Endodermal cell (in vitro differentiated cells): ENCODE measurements at places on chromosomes 7 and 10. TPM values are rescaled to one million over a fixed set of nuclear protein-coding genes. Genes with fewer than 3 reads are reported as not detected.

Gene PRSS37
- total RNA-seq: not detected in 3 replicates

Gene PRKCQ
- total RNA-seq: 21.0 and 24.3 TPM in 2 replicates

Gene MYO3A
- 30.2 to 33.9 TPM (median 31.7 TPM) in 3 replicates for total RNA-seq

Gene SLC29A4
- 12.6 and 15.0 TPM in 2 replicates for total RNA-seq

Gene VSTM2A
- 0.24 TPM in 1 of 2 replicates, not detected in the other for total RNA-seq

Gene CALD1
- total RNA-seq: 132 and 156 TPM in 2 replicates

Gene CDHR3
- total RNA-seq: 12.9 and 16.1 TPM in 2 replicates

Gene HOXA13
- 0.19 TPM in 1 of 3 replicates, not detected in the others for total RNA-seq

Gene FXYD4
- not detected in 2 replicates for total RNA-seq

Gene PHYH
- 37.2 to 49.7 TPM (median 37.9 TPM) in 3 replicates for total RNA-seq

Gene GPR15LG
- total RNA-seq: not detected in 3 replicates

DNA sequence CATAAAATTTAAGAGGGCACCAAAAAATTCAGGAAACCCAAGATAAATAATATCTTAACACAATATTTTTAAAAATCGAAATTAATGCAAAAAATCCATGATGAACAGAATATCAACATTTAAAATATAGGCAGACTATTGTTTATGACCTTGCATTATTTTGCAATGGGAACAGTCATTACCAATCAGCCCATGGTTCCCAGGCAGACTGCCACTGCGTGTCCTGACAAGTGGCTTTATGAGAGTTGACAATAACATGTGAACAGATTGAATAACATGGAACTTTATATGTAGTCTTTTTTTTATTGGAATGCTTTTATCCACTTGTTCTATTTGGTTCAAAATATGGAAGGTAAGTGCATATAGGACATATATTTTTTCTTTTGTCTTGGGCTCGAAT lies 3.1 kb upstream of the AVPI1 start:
- no peak overlapping the region for H3K27ac ChIP-seq
- no peaks in the 10 kb centered on the region for H3K36me3 ChIP-seq
- H3K4me1 ChIP-seq: no peaks in the 10 kb centered on the region
- no peak overlapping the region for H3K4me3 ChIP-seq
- no peaks in the 10 kb centered on the region for H3K27me3 ChIP-seq
- DNase-seq: no peak

GRCh38 chr7:87450706-87451105 lies 24.8 kb downstream of the ABCB4 start:
- no peak overlapping the region for H3K4me3 ChIP-seq
- no peak overlapping the region for H3K27ac ChIP-seq
- H3K27me3 ChIP-seq: no peaks in the 10 kb centered on the region

- H3K36me3 ChIP-seq: no peaks in the 10 kb centered on the region
- H3K4me1 ChIP-seq: no peaks in the 10 kb centered on the region
- no peak for DNase-seq
- H3K27me3 ChIP-seq: no peaks in the 10 kb centered on the region
- no peak overlapping the region for H3K4me3 ChIP-seq
- H3K27ac ChIP-seq: no peak overlapping the region
Measured at GRCh38 chr7:21063106-21063505, 276.4 kb upstream of the SP8 start.

DNA sequence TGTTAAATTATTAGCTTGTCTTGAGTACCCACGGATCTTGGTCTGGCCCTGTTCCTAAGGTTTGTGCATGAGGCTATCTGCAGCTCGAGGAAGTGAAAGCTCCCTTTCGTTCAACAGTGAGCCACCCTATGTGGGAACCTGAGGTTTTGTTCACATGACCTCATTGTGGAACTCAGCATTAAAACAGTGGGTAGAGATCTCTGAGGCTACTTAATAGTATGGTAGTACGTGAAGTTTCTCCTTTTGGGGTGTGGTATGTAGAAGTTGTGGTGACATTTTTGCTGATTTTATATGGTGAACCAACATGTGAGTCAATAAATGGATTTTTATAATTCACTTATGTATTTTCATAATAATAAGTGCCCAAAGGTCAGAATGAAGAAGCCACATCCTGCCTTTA lies 252.7 kb upstream of the FERD3L start:
- no peaks in the 10 kb centered on the region for H3K27me3 ChIP-seq
- H3K27ac ChIP-seq: no peak overlapping the region
- no peak overlapping the region for H3K4me3 ChIP-seq
- no peak for DNase-seq

DNA sequence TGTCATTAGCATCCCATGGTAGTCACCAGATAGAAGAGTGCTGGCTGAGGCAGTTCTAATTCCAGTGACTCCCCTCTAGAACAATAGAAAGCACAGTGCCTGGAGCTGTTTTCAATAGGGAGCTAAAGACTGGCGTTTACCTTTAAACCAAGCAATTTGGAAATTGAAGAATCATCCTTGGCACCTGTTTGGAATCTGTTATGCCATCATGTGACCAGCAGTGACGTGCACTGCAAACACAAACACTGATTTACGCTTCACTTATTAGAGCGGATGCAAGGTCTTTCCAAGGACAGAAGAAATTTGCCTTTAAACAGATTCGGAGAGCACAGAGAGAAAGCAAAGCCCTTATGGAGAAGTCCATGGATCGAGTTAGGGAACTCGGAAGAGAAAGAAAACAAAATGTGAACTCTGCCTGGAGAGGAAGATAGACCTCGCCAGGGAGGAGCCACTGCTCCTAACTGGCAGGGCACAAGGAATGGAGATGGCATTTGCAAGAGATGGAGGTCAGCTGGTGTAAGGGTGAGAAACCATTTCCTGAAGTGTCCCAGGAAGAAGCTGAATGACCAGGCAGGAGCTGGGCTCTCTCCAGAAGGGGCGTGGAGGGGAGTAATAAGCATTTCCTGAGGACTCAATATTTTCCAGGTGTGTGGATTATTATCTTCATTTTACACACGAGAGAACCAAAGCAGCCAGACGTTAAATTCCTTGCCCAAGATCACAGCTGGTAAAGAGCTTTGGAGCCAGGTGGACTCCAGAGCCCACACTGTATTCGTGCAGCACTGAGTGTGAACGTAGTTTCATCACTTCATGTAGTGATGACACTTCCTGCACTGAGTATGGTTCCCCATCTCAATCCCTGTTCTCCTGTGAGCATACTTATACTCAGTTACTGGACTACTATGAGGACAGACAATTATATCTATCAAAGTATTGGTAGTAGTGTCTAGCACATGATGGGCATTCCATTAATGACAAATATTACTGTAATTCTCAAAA lies 97.7 kb downstream of the CUBN start:
- H3K4me3 ChIP-seq: no peak overlapping the region
- H3K27ac ChIP-seq: no peak overlapping the region
- no peaks in the 10 kb centered on the region for H3K27me3 ChIP-seq
- peaks cover 2% of the 10 kb centered on the region for H3K4me1 ChIP-seq

- peak; percentile 55 for DNase-seq
- H3K27ac ChIP-seq: no peak overlapping the region
- no peaks in the 10 kb centered on the region for H3K4me1 ChIP-seq
- no peaks in the 10 kb centered on the region for H3K27me3 ChIP-seq
- no peak overlapping the region for H3K4me3 ChIP-seq
Measured at GRCh38 chr7:12943781-12944180, 256.3 kb downstream of the ARL4A start.

GRCh38 chr7:144011458-144012230 lies 11.5 kb downstream of the OR6B1 start:
- no peak overlapping the region for H3K27ac ChIP-seq
- no peaks in the 10 kb centered on the region for H3K36me3 ChIP-seq
- H3K27me3 ChIP-seq: no peaks in the 10 kb centered on the region
- no peak overlapping the region for H3K4me3 ChIP-seq

DNA sequence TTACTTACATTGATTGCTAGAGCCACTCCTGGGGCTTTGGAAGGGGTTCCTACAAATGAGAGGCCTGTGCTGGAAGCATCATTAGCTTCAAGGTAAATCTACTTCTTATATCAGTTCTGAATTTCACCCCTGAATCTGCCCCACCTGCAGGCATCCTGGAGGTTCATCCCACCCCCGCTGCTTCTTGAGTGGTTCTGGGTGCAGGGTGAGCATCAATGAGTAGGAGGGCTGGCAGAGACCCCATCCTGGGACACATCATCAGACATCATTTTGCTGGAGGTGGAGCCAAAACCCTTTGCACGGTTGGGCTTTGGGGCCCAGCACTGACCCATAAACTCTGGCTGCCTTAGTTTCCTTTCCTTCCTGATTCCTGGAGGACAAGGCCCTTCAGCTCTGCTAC lies 143.7 kb downstream of the PTPN20 start:
- H3K27me3 ChIP-seq: no peaks in the 10 kb centered on the region
- no peaks in the 10 kb centered on the region for H3K4me1 ChIP-seq
- no peak overlapping the region for H3K4me3 ChIP-seq
- H3K27ac ChIP-seq: no peak overlapping the region
- DNase-seq: peak; percentile 1
- no peaks in the 10 kb centered on the region for H3K36me3 ChIP-seq

GRCh38 chr10:42963312-42963711 lies 113.6 kb upstream of the RET start:
- DNase-seq: no peak
- H3K4me1 ChIP-seq: no peaks in the 10 kb centered on the region
- no peak overlapping the region for H3K27ac ChIP-seq
- no peaks in the 10 kb centered on the region for H3K27me3 ChIP-seq

GRCh38 chr7:4208086-4208485 lies 474.0 kb upstream of the FOXK1 start:
- H3K36me3 ChIP-seq: no peaks in the 10 kb centered on the region
- no peaks in the 10 kb centered on the region for H3K27me3 ChIP-seq
- no peak overlapping the region for H3K27ac ChIP-seq
- no peaks in the 10 kb centered on the region for H3K4me1 ChIP-seq
- no peak overlapping the region for H3K4me3 ChIP-seq

DNA sequence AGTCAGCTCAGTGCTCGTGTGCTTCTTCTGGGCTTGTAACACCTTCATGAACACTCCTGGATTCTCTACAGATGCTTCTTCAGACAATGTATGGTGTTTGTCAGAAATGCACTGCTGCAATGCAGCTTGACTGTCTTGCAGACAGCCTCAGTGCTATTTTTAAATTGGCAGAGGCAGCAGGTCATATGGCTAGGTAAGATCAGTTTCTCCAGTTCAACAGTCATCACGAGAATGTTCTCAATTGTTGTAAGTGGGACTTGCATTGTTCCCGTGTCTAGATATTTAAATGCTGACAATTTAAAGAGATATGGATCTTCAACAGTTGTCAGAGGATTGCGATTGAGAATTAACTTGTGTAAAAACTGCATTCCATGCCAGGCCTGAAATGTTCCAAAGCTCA lies 7.6 kb upstream of the ACBD5 start:
- no peak overlapping the region for H3K4me3 ChIP-seq
- H3K36me3 ChIP-seq: no peaks in the 10 kb centered on the region
- DNase-seq: no peak
- no peaks in the 10 kb centered on the region for H3K4me1 ChIP-seq
- H3K27ac ChIP-seq: no peak overlapping the region

- no peak overlapping the region for H3K4me3 ChIP-seq
- no peaks in the 10 kb centered on the region for H3K36me3 ChIP-seq
- DNase-seq: peak; percentile 24
- H3K27me3 ChIP-seq: no peaks in the 10 kb centered on the region
Measured at GRCh38 chr10:69499726-69500689, 48.7 kb downstream of the TSPAN15 start.

DNA sequence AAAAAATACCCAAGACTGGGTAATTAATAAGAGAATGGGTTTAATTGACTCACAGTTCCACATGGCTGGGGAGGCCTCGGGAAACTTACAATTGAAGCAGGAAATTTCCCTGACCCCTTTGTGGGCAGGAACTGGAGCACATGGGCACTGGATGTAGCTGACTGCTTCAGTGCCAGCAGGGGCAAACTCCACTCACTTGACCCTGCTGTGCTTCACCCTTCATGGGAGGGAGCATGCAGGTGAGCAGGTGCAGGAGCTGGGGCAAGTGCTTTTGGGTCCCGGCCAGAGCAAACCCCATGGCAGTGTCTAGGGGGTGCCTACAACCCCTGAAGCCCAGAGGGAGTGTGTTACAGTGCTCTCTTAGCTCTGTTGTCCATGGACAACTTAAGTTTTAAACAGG lies 132.6 kb downstream of the AKR1D1 start:
- peaks cover 5% of the 10 kb centered on the region for H3K4me1 ChIP-seq
- H3K27ac ChIP-seq: no peak overlapping the region
- H3K4me3 ChIP-seq: peak overlapping the region; percentile 68
- H3K27me3 ChIP-seq: no peaks in the 10 kb centered on the region
- no peak for DNase-seq
- no peaks in the 10 kb centered on the region for H3K36me3 ChIP-seq

DNA sequence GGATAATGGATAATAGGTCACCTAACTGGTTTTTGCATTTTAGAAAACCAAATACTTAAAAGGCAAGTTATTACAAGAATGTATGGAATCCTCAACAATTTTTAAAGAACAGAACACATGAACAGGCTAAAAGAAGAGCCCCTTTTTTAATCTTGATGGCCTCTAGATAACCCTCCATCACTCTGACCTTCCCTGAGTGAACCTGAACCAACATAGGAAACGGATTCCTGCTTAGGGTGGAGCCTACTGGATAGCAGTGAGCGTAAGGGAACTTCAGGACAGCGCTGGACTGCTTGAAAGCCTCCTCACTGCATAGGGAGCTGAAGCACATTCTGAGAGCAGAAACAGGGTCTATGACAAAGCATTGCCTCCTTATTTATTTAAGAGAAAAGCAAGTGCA lies 20.5 kb downstream of the TRPV5 start:
- no peak overlapping the region for H3K27ac ChIP-seq
- no peaks in the 10 kb centered on the region for H3K36me3 ChIP-seq
- H3K4me3 ChIP-seq: no peak overlapping the region
- no peaks in the 10 kb centered on the region for H3K4me1 ChIP-seq
- peak; percentile 2 for DNase-seq

DNA sequence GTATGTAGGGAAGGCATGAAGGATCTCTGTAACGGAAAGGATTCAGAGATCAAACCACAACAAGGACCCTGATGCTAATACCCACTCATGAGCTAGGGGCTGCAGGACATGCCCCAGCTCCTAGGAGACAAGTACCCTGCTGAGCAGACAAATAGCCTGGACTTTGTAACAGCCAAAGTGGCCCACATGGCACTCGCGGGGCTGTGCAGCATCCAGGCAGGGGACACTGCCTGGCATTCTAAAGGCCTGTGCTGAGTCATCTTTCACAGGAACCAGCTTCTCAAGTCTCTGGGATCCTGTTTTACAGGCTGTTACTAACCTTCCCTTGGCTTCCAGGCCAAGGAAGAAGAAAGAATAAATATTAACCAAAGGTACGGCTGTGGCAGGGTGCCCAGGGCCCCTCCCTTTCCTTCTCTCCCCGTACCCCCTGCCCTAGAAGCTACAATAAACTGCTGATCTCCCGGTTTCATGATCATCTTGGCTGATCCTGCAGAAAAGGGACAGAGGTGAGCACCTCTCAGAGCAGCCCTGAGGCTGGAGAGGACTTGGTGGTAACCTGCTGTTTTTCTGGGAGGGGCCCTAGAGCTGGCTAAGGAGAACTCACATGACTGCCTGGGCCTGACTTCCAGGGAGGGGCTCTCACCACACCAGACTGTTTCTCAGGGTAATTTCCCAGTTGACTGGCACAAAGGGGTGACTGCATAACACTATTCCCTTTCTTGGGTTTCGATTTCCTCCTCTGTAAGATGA lies 4.2 kb upstream of the RPEL1 start:
- no peak overlapping the region for H3K27ac ChIP-seq
- DNase-seq: peak; percentile 73
- no peaks in the 10 kb centered on the region for H3K27me3 ChIP-seq
- no peaks in the 10 kb centered on the region for H3K4me1 ChIP-seq
- H3K36me3 ChIP-seq: no peaks in the 10 kb centered on the region
- H3K4me3 ChIP-seq: no peak overlapping the region

GRCh38 chr10:101066896-101067355 lies 5.1 kb downstream of the KAZALD1 start:
- no peak for DNase-seq
- no peak overlapping the region for H3K27ac ChIP-seq
- H3K4me3 ChIP-seq: peak overlapping the region; percentile 85
- H3K4me1 ChIP-seq: no peaks in the 10 kb centered on the region
